Frontal cortex (tissue), 4 donors: ENCODE measurements at places on chromosomes 11 and 22. TPM values are rescaled to one million over a fixed set of nuclear protein-coding genes. Genes with fewer than 3 reads are reported as not detected.

DNA sequence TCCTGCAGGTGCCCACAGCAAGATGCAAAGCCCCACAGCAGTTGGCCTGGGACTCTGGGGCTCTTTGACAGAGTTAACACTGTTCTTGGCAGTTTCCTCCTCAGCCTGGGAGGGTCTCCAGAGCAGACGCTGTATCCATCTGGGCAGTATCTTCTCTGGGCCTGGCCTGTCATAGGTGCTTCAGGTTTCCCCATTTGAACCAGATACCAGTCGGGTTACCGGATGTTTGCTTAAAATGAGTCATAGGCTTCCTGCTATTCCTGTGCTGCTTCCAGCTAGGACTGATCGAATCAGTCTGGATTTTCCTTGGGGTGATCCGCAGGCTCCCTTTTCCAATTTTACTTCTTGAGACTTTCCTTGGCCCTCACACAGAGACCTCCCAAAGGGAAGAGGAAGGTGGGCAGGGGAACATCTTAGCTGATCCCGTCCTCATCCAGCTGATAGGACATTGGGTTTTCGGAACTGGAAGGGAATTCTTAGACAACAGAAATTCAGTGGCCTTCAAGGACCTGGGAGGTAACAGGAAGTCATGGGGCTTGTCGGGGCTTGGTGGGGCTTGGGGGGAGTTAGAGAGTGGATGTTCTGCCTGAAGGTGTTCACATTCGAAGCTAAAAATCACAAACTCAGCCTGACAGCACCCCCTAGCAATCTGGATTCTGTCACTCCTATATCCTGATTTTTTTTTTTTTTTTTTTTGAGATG lies 2.4 kb upstream of the RANGAP1 start:
- no peak for DNase-seq

DNA sequence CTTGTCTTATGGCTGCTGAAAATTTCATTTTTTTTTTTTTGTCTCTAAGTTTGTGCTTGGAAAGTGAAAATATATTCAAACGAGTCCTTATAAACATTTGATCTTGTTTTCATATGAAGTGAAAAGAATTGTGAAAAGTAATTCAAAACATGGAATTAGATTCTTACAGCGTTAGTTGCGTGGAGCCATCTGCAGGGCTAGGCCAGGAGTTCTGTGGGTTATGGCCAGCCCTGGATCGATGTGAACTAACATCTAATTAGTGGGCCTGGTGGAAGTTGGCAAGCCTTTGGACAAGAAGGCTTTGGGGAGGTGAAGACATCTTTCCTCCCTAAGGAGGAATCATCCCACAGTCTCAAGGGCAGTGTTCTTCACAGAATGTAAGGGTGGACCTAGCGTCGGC lies 37.2 kb downstream of the PARVA start:
- DNase-seq: no peak

Gene ZNF215
- 5.3 TPM for total RNA-seq

- no peak for DNase-seq
Measured at GRCh38 chr11:44236296-44236695, 73.6 kb downstream of the ALX4 start.

DNA sequence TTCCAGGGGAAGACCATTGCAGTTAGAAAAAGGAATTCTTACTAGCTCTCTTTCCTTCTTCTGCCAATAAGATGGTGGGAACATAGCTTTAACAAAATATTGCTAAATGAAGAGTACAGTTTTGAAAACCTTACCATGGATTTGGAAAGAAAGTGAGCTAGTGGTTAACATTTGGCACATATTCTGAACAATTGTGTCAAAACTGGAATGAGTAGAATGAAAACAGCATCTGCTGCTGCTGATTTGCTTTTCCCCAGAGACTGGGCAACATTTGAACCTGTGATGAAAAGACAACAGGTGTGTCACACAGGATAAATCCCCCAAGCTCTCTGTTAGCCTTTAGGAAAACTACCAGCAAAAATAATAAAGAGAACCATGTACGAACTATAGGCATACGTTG lies 761.4 kb downstream of the KCNA4 start:
- DNase-seq: no peak

DNA sequence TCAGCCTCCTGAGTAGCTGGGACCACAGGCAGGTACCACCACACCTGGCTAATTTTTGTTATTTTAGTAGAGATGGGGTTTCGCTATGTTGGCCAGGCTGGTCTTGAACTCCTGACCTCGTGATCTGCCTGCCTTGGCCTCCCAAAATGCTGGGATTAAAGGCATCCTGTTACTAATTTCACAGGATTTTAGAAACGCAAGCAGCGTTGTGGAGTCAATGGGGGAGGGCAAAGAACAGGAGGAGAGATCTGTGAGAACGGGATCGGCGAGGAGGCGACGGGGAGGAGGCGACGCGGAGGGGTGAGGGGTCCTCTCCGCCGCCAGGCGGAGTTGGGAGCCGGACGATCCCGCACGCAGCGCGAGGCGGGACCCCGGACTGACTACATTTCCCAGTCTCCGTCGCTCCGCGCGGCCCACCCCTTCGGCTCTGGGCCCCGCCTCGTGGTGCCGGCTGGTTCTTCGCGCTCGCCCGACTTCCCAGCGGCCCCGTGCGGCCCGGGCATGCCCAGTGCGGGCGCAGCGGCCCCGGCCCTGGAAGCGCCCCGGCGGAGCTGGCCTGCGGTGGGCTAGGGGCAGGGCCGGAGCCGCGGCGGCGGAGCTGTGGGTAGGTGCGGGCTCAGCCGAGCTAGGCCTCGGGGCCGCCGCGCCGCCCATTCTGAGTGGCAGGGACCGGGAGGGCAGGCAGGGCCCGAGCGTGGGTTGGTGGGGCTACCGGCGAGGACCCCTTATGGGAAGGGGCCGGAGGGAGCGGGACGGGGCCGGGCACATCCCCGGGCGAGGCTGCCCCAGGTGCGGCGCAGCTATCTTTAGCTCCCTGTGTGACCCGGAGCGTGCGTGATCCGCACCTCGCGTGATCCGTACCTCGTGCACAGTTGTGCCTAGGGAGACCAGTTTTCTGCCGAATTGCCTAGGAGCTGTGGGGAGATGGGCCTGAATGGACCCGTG lies at the start of gene EI24:
Gene EI24, plus strand, starts transcription at position 508 of the 945 bp plus-strand sequence. CDS start 3,051 bp downstream, outside the sequence.
- DNase-seq: peak; percentile 84

GRCh38 chr11:119218141-119218878 lies 12.2 kb downstream of the CBL start:
- no peak for DNase-seq

Gene PICALM
- total RNA-seq: 1,205 TPM
